ENCODE measurements at places on chromosomes 1 and 21.
A peak's percentile ranks its signal among the peaks of the same experiment; 100 is the strongest.

- no peak for DNase-seq
Observed at GRCh38 chr1:208291923-208292711, 47.9 kb upstream of the PLXNA2 start.

GRCh38 chr1:55519937-55520683, 304.9 kb upstream of the USP24 start:
- DNase-seq: no peak

GRCh38 chr1:33971913-33972312, 108.0 kb downstream of the HMGB4 start:
- peak; percentile 36 for DNase-seq

GRCh38 chr1:29193879-29194455, 12.3 kb upstream of the SRSF4 start:
- no peak for DNase-seq
